ENCODE measurements at places on chromosomes 4 and X.

DNA sequence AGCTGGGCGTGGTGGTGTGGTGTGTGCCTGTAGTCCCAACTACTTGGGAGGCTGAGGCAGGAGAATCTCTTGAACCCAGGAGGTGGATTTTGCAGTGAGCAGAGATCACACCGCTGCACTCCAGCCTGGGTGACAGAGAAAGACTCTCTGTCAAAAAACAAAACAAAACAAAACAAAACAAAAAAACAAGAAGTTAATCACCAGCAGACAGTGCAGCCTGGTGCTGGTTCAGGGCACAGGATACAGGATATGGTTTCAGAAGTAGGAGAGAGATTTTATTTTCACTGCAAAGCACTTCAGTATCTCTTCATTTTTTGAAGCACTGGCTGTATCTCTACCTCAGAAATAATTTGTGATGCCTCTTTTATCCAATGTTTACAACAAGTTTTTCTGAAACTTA lies 1222.9 kb upstream of the PRKX start:
- no peak for DNase-seq

- no peak for DNase-seq
Observed at GRCh38 chr4:182426901-182427300, 183.7 kb downstream of the TENM3 start.

GRCh38 chrX:20116087-20116576 lies 575 bp downstream of the MAP7D2 start:
- no peak for DNase-seq

DNA sequence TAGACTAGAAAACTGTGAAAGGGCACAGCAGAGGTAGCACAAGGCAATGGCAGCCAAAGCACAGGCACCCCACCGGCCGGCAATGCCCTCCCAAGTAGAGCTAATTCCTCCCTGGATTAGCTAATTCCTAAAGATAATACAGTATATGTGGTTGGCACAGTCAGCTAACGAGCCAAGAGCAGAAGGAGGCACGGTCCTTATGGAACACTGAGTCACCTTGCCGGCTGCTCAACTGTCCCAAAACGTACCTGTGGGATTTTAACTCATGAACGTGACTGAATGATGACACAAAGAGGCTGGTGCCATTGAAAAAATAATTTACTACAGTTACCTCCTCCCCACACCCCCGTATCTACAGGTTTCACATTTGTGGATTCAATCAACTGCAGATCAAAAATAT lies 9.1 kb upstream of the FGFBP1 start:
- DNase-seq = no peak

DNA sequence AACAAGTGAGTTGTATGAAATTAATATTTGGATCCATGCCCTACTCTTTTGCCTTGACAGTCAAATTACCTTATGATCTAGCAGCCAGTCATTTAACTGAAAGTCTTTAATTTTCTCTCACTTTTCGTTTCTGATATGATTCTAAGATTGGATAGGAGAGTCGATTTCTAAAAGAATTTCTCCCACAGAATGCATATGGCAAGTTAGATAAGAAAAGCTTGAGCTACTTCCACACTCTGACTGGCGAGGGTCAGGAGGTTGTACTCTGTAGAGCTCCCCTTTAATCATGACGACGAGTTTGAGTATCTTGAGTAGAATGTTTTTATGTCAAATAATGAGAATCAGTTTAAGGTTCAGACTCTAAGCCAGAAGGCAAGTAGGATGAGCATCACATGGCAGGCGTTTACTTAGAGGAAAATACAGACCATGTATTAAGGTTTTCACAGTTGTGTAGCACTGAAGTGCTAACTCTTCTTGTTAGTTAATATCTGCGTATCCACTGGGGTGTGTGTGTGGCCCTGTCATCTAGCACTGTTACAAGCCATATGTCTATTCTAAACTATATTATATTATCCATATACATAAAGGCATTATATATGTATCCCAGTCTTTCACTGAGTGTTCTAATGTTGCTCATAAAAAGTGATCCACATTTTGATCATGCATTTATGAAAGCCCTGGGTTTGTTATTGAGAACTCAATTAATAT lies 37.8 kb downstream of the LRP2BP start:
- DNase-seq = no peak

DNA sequence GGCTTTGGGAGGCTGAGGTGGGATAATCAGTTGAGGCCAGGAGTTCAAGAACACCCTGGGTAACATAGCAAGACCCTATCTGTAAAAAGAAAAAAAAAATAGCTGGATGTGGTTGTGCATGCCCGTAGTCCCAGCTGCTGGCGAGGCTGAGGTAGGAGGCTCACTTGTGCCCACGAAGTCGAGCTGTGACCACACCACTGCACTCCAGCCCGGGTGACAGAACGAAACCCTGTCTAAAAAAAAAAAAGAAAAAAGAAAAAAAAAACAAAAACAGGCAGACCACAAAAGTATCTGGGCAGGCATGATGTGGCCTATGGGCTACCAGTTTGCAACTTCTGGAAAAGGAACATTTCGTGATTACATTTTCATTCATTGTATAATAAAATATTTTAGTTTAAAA lies 38.1 kb upstream of the RASGEF1B start:
- DNase-seq = no peak

- DNase-seq = no peak
Observed at GRCh38 chrX:154012336-154012991, 7.2 kb downstream of the IRAK1 start.

DNA sequence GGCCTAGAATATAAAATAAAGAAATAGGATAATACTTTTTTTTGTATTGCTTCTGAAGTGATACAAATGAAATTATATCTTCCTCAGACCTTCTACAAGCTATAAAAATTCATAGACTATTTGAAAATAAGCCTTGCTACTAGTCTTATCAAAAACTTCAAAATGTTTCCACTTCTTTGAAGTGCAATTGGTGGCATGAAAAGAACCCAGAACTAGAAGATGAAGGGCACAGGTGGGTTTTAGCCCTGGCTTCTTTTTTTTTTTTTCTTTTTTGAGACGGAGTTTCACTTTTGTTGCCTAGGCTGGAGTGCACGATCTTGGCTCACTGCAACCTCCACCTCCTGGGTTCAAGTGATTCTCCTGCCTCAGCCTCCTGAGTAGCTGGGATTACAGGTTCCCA lies 44.2 kb downstream of the GSX2 start:
- no peak for DNase-seq

- DNase-seq = no peak
Observed at GRCh38 chr4:118955515-118955914, 66.9 kb downstream of the SYNPO2 start.

GRCh38 chr4:182478475-182478874 lies 235.3 kb downstream of the TENM3 start:
- no peak for DNase-seq

- no peak for DNase-seq
Observed at GRCh38 chr4:37653601-37654000, 32.6 kb downstream of the RELL1 start.

DNA sequence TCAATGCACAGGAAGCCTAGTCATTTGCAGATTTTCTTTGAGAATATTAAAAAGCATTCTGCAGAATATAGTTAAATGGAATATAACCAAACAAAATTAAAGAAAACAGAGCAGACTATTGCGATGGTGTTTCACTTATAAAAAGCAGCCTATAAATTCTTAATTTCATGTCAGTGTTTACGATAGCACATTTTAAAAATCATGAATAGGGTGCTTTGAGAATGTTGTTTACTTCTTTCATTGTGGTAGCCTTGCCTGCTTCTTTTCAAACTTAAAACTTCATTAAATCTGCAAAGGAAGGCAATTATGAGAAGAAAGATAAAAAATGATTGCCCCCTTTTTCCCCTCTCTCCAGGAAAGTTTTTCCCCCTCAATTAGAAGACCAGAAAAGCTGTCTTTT lies 748.6 kb downstream of the CCSER1 start:
- DNase-seq = no peak

DNA sequence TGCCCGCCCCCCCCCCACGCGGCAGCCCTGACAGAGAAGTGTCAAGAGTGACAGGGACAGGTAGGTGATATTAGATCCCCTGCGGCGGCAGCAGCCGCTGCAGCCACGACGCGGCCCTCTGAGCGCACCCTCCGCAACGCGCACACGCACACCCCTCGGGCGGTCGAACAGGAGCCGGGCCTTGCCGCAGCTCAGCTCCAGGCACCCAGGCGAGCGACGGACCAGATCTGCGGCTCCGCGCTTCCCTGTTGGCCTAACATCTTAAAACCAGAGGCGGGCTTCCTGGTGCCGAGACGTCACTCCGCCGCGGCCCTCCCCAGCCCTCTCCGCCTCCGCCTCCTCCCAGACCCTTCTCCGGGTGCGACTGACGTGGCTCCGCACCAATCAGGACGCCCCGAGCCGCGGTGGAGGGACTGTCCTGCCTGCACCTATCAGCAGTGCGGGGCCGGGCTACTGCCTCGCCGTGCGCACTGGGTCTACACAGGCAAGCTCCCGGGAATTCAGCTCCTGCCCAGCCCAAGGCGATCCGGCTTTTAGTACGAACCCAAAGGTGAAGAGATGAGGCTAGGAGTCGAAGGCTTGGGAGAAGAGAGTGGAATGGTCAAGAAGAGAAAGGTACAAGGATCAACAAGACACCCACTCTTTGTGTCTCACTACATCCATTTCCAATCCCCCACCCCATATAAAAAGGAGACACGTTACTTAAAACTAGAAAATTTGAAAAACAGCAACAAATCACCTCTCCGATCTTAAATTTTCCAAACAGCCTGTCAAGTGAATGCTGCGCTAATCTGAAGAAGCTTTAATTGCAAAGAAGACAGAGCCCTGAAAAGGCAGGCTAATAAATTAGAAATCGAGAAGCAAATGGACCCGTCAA lies at the start of gene PITX2:
Gene PITX2, minus strand, starts transcription at position 237 of the 877 bp plus-strand sequence. CDS start 617 bp downstream, outside the sequence.
- DNase-seq = peak; percentile 55

- no peak for DNase-seq
Observed at GRCh38 chr4:128775916-128776315, 33.6 kb upstream of the JADE1 start.

- DNase-seq = no peak
Observed at GRCh38 chr4:146040623-146041022, 102.0 kb upstream of the ZNF827 start.

DNA sequence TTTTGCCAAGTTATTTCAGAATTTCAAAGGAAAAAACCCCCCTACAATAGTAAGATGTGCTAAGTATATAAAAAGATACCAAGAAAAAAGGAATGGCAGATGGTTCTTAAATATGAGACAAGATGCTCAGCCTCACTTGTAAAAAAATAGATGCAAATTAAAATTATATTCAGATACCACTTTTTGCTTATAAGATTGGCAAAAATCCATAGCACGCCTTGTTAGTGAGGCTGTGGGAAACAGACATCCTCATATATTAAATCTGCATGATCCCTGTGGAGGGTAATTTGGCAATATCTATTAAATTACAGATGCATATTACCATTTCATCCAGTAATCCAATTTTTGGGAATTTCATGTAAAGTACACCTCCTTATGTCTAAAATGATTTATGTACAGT lies 62.5 kb upstream of the PDHA1 start:
- DNase-seq = no peak

DNA sequence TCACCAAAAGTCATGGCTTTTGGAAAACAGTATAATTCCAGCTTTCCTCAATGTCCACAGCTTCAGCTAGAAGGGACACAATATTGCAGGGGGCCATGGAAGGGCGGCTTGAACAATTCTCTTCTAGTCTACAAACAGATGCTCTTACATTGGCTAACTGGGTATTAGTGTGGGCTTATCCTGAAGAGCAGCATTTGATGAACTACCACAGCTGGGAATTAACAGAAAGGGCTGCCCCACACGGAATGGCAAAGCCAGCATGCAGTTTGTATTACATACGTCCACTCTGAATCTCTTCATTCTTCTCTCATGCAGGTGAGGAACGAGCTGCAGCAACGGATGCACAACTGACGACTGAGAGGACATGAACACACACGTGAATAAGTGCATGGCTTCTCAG lies 13.0 kb upstream of the PDCL2 start:
- DNase-seq = no peak

GRCh38 chr4:28225689-28226353 lies 1365.2 kb downstream of the STIM2 start:
- no peak for DNase-seq

- no peak for DNase-seq
Observed at GRCh38 chr4:182969651-182970279, 52.6 kb upstream of the DCTD start.

DNA sequence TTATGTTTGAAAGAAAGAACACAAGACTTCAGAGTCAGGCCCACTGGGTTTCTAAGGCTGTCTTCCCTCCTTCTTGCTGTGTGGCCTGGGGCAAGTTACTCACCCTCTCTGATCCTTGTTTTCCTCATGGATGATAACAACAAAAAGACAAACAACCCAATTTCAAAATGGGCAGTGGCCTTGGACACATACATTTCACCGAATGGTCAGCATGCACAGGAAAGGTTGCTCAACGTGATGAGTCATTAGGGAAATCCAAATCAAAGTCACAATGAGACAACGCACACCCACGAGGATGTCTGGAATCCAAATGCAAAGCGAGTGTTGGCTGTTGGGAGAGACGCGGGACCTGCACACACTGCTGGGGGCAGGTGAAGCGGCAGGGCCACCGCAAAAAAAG lies 50.8 kb upstream of the PPP2R2C start:
- DNase-seq = no peak

DNA sequence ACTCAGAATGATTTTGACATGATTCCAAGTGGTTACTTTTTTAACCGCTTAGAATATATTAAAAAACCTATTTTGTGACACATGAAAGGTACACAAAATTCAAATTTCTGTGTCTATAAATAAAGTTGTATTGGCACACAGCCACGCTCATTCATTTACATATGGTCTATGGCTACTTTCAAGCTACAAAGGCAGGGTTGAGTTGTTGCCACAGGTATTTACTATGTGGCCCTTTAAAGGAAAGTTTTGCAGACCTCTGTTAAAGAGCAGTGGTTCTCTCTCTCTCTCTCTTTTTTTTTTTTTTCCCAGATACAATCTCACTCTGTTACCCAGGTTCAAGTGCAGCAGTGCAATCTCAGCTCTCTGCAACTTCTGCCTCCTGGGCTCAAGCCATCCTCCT lies 23.0 kb downstream of the GPM6B start:
- no peak for DNase-seq

- no peak for DNase-seq
Observed at GRCh38 chrX:70998411-70999027, 67.6 kb upstream of the SLC7A3 start.

DNA sequence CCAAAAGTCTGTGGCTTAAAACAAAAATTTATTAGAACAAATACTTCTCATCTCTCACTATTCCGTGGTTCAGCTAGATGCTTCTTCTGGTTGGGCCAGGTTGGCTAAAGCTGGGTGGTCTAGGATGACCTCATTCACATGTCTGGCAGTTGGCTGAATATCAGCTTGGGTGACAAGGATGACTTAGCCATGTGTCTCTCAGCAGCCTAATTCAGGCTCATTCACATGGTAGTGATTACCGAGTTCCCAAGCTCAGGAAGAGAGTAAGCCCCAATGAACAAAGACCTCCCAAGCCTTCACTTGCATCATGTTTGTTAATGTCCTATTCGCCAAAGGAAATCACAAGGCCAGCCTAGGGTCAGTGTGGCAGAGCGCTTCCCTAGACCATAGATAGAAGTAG lies 119.4 kb downstream of the FANCB start:
- DNase-seq = no peak

GRCh38 chr4:184410748-184411147 lies 63.6 kb downstream of the IRF2 start:
- DNase-seq = no peak

GRCh38 chr4:151304755-151305154 lies 20.6 kb downstream of the SH3D19 start:
- DNase-seq = no peak

GRCh38 chr4:156472624-156473023 lies 499.0 kb downstream of the PDGFC start:
- DNase-seq = no peak
